Stimulated activated CD8-positive, alpha-beta memory T cell treated with anti-CD3 and anti-CD28 coated beads, Interleukin-2, amount 100 ng/mL, for 1 hour (primary cell): ENCODE measurements at places on chromosomes 3 and 15.

DNA sequence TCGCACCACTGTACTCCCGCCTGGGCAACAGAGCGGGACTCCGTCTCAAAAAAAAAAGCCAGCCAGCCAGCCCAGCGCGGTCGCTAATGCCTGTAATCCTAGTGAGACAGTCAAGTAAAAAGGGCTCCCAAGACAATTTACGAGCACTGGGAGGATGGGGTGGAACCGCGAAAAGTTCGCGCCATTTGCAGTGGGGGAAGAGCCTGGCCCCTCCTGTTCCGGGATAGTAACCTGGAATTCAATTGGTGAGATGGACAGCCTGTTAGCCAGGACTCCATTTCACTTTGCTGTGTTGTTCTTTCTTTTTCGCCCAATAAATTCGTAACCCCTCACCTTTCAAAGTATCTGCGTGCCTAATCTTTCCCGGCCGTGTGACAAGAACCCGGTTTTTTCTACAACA, 19.5 kb downstream of the SLC4A7 start:
- no peak for DNase-seq

- no peak for DNase-seq
These were observed 304.1 kb upstream of the MME start for GRCh38 chr3:154775821-154776548.

DNA sequence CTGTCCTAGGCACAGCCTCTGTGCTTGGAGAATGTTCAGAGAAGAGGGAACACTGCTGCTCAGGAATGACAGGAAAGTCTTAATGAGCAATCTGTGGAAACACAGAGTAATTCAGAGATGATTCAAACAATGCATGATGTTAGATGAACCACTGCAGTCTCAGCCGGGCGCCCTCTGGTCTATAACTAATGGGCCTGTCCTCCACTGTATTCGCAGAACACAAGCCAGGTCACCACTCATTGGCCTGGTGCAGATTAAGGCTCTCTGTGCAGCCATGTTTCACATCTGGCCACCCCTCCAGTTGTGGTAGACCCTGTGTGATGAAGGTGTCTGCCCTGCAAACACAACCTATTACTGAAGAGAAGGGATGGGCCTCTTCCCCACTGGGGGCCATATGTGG, 281.7 kb upstream of the ROPN1 start:
- DNase-seq = no peak

GRCh38 chr3:156358232-156358631, 196.7 kb downstream of the SSR3 start:
- DNase-seq = no peak

GRCh38 chr3:134084242-134084950, 54.7 kb upstream of the SLCO2A1 start:
- DNase-seq = no peak

DNA sequence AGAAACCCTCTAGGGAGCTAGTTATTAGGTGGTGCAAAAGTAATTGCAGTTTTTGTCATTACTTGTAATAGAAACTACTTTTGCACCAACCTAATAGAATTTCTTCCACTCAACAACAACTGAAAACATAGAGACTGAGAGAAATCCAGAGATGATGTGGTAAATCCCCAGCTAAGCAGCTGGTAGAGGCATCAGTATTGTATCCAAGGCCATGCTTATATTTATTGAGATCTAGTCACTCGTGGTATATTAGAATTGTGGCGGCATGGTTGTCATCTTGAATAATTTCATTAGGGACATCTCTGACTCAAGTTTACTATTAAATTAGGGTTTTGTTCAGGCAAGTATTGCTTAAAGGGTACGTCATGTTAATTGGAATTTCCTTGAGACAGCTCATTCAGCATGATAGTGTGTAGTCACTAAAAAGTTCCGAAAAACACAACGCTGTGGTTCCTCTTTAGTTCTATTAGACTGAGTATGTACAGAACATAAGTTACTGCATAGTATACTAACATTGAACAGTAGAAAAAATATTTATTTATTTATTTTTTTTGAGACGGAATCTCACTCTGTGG, 35.3 kb downstream of the PAK2 start:
- no peak for DNase-seq

GRCh38 chr15:36882487-36883131, 217.7 kb downstream of the MEIS2 start:
- no peak for DNase-seq

DNA sequence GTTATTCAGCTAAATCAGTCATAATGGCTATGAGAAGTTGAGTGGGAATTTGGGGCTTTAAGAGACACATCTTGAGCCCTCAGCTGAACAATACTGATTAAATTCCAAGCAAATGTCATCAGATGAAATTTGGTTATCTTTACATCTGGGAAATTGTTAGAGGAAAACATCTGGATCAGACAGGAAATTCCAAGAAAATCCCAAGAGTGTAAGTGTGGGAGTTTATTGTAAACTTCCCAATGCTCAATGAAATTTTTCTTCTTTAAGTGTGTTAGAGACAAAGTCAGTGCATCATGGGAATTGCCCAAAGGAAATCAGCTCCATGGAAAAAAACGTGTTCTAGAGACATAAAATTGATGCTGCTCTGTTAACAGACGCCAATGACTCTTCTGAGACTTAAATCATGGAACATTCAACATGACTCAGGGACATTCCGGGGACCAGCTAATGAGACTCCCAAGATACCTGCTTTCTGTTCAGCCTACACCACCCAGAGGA, 19.8 kb upstream of the DCLK3 start:
- DNase-seq = no peak

GRCh38 chr3:114418724-114419543, 125.1 kb downstream of the TIGIT start:
- no peak for DNase-seq

DNA sequence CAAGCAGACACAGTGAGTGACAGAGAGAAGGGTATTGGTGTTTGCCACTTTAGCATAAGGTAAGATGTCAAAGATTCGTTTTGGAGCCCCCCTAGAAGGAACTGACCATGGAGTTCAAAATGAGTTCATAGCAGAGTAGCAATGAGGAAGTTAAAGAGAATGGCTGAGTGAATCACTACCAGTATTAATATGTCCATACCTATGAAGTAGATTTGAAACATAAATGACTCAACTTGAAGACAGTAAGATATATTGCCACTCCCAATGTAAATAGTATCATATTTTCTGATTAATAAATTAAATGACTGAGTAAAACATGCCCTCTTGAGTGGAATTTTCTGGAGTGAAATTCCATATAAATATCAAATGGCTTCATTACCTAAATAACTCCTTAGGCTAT, 675.1 kb downstream of the NLGN1 start:
- no peak for DNase-seq

DNA sequence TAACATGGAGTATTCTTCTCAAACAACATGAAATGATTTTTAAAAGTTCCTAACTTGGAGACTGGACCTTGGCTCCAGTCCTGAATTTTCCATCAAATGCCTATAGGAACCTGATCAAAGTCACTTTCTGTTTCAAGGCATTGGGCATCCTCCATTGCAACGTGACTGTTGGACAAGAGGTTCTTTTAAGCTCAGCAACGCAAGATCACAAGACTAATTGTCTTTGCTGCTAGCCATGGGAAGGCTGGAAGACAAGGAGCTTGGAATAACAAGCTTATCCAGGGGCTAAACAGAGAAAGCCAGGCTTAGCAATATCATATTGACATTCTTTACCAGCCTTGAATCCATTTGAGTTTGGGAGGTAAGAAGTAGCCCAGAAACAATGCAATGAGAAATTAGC, 48.3 kb downstream of the SST start:
- no peak for DNase-seq

DNA sequence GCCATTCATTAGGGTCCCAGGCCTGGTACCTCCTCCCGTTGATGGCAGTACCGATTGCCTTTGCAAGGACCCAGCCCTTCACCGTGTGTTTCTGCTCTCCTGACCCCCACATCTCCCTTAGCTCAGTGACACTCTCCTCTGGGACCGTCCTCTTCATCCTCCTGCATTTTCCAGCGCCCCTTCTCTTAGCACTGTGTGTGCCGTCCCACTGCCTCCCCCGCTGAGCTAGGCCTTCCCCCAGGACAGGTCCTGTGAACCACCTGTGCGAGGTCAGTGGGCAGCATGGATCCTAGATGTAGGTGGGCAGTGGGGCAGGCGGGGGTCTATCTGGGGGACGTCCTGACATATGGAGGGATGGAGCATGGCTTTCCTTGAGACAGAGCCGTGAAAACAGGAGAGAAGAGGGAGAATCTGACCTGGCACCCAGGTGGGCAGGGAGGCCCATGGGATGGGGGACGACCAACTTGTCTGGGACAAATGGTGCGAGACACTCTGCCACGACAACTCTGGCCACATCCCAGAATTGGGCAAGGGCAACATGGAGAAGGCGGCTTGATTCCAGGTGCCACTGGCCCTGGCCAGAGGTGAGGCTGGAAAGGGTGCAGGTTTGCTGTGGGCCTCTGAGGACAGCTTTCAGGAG, 87.7 kb upstream of the ALDH1L1 start:
- no peak for DNase-seq

- DNase-seq = no peak
These were observed 18.0 kb upstream of the ZXDC start for GRCh38 chr3:126493739-126494138.

DNA sequence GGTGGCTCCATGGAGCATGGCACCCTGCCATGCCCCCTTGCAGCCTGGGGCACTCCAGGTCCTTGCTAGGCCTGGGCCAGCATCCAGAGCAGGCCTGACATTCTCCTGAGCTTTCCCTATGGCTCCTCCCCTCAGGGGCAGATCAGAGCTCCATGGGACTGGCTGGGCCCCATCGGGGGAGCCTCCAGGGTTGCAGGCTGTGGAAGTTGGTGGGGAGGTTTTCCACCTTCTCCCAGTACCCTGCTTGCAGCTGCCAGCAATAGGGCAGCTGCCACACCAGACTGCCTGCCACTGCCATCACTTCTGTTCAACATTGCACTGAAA, 75.7 kb upstream of the TP63 start:
- DNase-seq = no peak

- DNase-seq = no peak
These were observed 96.3 kb downstream of the ZMAT3 start for GRCh38 chr3:178975320-178975719.

- no peak for DNase-seq
These were observed 109.6 kb upstream of the CTDSPL start for GRCh38 chr3:37751967-37752648.

GRCh38 chr3:73768524-73769308, 144.0 kb upstream of the PDZRN3 start:
- no peak for DNase-seq

- no peak for DNase-seq
These were observed 33.8 kb downstream of the FMN1 start for GRCh38 chr15:33160581-33161165.
